ENCODE measurements at places on chromosomes 2 and 18.

GRCh38 chr2:180781276-180781675, 199.1 kb upstream of the UBE2E3 start:
- DNase-seq: no peak

DNA sequence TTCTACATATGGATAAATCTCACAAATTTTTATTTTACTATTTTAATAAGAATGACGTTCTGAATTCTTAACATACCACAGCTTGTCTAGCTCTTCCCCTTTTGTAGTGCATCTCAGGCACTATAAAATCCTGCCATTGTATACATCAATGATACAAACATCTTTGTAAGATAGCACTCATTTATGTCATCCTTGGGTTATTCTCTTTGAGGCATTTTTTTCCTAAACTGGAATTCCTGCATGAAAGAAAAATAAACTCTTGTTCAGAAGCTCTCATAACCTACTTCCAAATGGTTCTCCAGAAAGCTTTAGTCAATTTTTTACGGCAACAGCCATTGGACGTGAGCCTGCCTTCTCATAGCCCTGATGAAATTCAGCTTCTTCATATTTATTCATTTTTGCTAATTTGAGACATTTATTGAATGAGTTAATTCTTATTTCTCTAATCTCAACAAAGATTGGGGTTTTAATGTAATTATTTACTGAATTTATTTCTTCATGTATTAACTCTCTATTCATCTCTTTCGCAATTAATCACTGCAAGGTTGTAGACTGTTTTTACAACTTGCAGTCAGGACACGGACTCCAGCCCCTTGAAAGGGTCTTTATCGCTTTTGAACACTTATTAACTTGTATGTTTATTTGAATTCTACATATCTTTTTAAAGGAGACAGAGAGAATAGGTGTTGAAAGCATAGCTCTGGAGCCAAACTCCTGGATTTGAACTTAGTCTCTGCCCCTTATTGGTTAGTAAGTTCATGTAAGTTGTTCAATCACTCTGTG, 57.6 kb upstream of the PARD3B start:
- DNase-seq: no peak

GRCh38 chr2:199085261-199085660, 372.5 kb downstream of the SATB2 start:
- no peak for DNase-seq

DNA sequence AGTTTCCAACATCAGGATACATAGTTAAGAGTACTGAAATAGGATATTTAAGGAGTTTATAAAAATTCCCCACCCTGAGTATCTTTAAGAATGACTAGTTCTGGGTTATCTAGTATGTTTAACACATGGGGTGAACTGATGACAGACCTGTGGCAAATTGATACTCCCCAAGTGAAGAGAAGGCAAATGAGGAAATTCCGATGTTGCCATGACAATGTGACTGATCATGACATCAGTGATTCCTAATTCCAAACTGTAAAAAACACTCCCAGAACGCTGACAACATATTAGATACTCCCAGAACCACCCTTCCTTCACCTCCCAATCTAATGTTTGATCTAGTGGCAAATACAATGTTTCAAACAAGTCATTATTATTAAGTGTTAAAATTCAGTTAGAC, 77.6 kb downstream of the RBMS1 start:
- no peak for DNase-seq

DNA sequence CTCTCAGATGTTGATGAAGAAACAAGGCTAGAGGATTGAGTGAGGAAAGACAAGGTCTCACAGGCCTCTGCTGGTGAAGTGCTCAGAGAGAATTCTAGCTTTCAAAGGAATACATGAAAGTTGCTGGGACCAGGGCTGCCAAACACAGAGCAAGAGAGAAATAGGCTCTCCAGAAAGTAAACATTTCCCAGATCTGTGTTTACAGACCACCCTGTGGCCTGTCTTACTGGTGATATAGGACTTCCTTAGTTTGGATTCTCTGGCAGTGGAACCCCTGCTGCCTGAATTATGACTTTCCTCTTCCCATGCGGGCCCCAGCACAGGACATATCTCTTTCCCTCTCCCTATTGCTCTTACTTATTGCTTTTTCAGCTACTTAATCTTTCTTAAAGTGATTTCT, 64.5 kb downstream of the TACR1 start:
- DNase-seq: no peak

DNA sequence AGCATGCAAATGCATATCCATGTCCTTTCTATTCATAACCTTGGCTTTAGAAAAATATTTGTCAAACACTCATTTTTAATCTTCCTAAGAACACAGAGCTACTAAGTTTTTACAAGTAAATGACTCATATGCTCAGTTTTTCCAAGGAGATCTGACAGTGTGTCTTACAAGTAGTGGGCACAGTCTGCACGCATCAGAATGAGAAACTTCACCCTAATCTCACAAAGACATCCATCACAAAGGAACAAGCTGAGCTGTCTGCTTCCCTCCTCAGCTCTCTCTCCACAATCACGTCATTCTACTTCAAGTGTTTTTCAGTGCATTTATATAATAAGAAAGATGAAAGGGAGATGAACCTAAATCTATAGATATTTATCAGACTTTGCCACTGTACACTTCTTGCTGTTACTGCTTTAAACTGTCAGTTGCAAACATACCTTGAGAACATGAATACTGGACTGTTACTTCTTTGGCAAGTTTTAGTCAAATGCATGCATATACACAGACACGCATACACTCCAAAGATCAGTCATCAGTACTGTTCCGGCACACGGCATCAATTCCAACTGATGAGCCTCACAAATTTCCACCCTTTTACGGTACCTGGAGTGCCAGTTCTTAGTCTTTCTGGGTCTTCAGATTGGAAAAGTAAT, 75.7 kb downstream of the RBMS1 start:
- DNase-seq: no peak

- DNase-seq: no peak
Measured at GRCh38 chr2:45897842-45898241, 246.4 kb downstream of the PRKCE start.

GRCh38 chr18:28331551-28331950, 154.6 kb upstream of the CDH2 start:
- no peak for DNase-seq

DNA sequence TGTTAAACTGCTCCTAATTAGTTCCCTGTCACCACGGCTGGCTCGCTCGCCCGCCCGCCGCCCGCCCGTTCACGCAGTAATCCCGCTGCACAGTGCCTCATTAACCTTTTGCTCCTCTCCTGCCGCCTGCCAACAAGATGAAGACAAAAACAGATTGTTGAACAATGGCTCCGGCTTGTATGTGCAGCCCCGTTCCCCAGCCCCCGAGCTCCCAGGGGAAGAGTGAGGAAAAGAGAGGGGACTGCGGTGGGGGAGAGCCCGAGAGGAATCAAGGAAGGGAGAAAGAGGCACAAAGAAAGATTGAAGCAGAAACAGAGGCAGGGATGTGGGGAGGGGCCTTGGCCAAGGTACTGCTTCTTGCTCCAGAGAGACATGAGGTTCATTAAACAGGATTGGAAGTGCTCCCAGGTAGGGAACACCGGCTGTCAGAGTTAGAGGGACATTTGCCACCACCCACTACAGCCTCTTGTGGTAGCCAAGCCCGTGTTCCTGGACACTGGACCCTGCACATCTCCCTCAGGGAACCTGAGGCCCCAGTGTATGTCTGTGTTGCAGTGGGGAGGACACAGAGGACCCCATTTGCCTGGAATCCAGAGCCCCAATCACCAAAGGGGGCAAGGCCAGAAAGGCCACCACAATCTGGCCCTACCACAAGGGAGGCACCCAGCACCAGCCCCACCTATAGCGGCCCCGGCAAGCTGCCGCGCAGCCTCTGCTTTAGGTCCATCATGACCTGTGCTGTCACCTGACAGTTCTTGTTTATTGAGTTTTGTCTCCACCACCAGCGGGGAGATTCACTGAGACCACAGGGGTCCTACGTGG, 38.1 kb downstream of the EMX1 start:
- DNase-seq: peak; percentile 80

- DNase-seq: no peak
Measured at GRCh38 chr2:159880729-159881128, 82.7 kb upstream of the CD302 start.

GRCh38 chr2:137912371-137912770, 51.9 kb upstream of the HNMT start:
- no peak for DNase-seq

DNA sequence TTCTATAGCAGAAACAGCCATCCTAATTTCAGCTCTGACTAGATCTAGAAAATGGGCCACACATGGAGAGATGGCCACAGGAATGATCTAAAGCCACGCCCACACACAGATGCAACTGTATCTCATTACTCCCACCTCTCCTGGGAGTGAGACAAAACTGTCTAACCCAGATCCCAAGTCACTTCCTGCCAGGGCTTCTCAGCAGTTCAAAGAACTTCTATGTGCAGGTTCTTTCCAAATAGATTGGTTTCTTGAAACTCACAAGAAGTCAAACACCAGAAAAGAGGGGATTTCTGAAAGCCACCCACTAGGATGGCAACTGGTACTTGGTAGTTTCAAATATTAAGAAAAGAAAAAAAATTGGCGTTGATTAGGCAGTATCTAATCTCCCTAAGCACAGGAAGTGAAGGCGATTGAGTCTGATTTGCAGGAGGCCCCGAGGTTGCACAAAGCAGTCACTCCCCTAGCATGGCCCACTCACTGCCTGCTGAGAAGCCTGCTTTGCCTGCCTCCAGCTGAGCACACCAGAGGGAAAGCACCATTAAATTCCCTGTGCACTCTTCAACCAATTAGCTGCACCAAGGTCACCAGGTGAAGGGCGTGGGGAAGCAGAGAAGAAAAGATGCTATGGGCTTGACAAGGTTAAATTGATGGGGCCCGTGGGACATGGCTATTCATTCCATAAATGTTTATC, 51.1 kb downstream of the PAPOLG start:
- no peak for DNase-seq

DNA sequence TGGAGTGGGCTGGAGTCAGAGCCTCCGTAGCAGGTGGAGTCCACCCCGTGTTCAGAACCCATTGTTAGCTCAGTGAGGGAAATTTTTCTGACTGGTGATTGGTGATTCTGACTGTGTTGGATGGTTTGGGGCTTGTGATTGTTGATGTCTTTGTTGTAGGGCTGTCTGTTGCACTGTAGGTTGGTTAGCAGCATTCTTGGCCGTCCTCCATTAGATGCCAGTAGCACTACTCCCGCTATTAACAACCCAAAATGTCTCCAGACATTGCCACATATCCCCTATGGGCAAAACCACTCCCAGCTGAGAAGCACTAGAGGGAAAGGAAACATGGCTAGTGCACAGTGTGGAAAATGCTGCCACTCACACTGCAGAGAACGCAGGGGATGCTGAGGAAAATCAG, 51.7 kb downstream of the ARMC9 start:
- no peak for DNase-seq

GRCh38 chr2:5316001-5316490, 376.1 kb upstream of the SOX11 start:
- DNase-seq: no peak

- DNase-seq: no peak
Measured at GRCh38 chr2:240814280-240814679, 5.7 kb downstream of the KIF1A start.

DNA sequence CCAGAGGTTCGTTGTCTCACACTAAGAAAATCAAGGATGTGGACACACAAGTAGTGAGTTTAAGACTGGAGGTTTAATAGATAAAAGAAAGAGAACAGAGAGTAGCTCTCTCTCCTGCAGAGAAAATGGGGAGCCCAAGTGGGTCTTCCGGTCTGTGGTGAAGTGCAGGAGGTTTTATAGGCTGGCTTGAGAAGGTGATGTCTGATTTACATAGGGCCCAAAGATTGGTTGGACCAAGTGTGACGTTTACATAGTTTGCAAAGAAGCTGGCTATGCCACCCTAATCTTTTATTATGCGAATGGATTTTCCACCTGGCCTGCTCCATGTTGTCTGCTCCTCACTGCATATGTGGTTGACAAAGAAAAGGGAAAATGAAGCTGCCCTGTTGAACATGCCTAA, 430.4 kb upstream of the TRIB2 start:
- no peak for DNase-seq

DNA sequence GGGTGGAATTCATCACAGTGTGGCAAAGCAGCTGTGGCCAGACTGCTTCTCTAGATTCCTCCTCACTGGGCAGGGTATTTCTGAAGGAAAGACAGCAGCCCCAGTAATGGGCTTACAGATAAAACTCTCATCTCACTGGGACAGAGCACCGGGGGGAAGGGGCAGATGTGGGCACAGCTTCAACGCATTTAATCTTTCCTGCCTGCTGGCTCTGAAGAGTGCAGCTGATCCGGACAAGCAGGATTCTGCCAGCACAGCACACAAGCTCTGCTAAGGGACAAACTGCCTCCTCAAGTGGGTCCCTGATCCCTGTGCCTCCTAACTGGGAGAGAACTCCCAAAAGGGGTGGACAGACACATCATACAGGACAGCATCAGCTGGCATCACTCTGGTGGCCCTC, 779.9 kb upstream of the CNTNAP5 start:
- no peak for DNase-seq

DNA sequence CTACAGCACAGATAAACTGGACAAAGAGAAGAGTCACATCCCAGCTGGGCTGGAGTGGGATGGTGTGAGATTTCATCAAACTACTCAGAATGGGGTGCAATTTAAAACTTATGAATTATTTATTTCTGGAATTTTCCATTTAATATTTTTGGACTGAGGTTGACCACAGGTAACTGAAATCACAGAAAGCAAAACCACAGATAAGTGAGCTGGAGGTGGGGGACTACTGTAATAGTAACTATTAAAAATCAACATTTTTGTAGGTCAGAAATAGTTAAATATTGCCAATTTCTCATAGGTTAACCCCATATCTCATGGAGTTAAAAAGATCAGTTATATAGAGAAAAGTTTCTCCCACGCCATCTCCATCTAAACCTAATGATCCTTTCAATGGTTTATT, 88.1 kb downstream of the SPOPL start:
- no peak for DNase-seq

DNA sequence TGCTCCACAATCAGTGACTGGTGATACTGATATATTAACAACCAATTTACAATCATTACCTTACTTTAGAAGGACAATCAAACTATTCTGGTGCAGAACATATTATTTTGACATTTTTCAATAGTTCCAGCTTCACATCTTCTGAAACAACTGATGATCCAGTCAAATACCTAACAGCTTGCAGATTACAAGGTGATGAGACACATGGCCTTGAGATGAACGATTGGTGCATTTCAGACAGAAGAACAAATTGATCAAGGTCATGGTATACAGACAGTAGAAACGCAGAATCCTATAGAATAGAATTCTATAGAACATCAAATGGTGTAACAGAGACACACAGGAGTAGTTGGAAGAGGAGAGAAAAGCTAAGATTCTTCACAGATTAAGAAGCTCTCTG, 24.8 kb downstream of the SESTD1 start:
- DNase-seq: no peak

- no peak for DNase-seq
Measured at GRCh38 chr2:213451542-213452239, 167.4 kb downstream of the SPAG16 start.

DNA sequence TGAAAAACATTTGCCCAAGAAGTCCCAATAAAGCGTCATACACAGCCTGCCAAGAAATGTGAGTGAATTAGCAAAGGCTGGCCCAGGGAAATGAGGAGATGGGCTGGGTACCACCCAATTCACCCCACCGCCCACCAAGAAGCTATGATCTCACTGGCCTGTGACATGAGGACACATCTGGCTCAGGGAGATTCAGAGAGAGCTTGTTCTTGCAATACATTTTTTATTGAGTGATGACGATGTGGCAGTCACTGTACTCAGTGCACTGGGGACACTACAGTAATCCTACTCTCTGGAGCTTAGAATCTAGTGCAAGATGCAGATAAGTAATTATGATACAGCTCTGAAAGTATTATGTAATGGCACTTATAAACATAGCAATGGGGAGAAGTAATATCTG, 64.6 kb upstream of the IGFBP2 start:
- DNase-seq: no peak

GRCh38 chr2:127535422-127535901, at the start of gene MYO7B:
TSS of gene MYO7B (plus strand) at chr2:127535683. CDS start at chr2:127559723, 24,040 bp downstream.
- no peak for DNase-seq
